Ovary (tissue), 10 donors: ENCODE measurements at places on chromosomes 4 and X.

GRCh38 chr4:145822181-145822580 lies 116.4 kb downstream of the ZNF827 start:
- DNase-seq = no peak

GRCh38 chrX:107970073-107970472 lies 12.1 kb downstream of the TEX13B start:
- DNase-seq = no peak

DNA sequence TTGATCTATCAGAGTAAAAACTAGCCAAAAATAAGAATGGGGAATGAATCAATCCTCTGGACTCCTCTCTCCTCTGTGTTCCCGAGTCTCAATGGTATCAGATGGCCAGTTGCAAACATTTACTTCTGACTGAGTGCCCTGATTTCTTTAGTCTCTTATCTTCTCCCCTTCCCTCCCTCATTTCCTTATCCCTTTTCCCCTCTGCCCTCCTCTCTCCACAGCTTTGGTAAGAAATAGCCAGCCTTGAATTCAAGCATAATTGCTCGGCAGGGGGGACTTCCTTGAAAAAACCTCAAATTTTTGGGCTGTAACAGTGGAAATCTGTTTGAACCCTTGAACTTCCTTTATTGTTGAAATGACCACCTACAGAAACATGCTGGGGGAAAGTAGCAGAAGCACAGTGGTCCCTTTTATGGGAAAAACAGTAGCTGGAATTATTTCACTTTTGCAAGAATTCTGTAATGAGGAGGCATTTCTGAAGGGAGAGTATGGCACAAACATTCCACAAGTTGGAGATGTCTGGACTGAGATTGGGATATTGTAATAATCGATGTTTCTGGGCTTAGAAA lies 40.3 kb downstream of the NHS start:
- DNase-seq = no peak

- no peak for DNase-seq
Observed at GRCh38 chr4:112927544-112927943, 121.9 kb upstream of the ANK2 start.

DNA sequence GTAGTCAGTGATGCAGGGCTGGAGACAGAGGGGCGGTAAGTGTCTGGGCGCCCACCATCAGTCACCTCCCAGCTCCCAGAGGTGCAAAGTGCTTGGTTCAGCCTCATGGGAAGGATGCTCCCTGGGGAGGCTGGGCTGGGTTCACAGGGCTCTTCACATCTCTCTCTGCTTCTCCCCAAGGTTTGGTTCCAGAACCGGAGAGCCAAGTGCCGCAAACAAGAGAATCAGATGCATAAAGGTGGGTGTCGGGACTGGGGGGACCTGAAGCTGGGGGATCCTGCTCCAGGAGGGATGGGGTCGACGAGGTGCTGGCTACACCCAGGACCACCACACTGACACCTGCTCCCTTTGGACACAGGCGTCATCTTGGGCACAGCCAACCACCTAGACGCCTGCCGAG lies 10.1 kb downstream of the SHOX start:
- DNase-seq = no peak

- no peak for DNase-seq
Observed at GRCh38 chr4:44493924-44494323, 45.3 kb upstream of the KCTD8 start.
